ENCODE measurements at places on chromosomes 5 and 9.

- DNase-seq = no peak
Observed at GRCh38 chr5:25851301-25851700, 1187.1 kb downstream of the CDH9 start.

DNA sequence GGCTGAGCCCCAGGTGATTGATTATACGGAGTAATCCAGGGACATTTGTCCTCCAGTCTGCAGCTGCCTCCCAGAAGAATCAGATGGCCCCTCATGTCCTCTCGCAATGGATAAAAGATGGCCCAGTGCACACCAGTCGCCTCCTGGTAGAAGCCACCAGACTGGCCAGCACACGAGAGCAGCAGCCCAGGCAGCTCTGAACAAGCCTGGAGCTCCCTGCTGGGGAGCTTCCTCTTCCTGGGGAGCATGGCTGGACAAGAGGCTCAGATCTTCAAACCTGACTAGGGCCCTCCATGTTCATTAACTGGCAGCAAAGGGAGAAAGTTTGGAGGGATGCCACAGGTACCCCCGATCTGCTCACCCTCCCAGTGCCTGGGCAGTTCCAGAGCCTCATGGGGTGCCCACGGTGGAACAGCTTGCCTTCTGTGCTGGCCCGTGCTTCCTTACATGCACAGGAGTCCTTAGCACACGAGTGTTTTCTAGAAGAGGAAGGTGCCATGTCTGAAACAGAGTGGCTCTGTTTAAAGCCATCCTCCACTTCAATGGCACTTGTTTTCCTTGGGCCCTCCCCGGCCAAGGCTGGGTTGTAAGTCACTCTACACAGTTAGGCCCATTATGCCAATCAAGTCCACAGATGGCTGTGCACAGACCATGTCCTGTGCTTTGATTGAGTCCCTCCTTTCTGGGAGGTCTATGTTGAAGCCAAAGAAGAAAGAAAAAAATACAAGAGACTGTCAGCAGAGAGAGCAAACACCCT is 75.6 kb downstream of the PRRT1B start:
- DNase-seq = no peak

GRCh38 chr5:38259062-38259808 is 876 bp downstream of the EGFLAM start:
- no peak for DNase-seq

- DNase-seq = no peak
Observed at GRCh38 chr5:63055421-63055820, 476.8 kb downstream of the LRRC70 start.

GRCh38 chr5:73120222-73121118 is at the start of gene TMEM171:
Gene TMEM171, plus strand, starts transcription at chr5:73120575. Its CDS starts 2,799 bp downstream, at chr5:73123374.
- DNase-seq = no peak

GRCh38 chr5:16313761-16314160 is 134.2 kb upstream of the MARCHF11 start:
- DNase-seq = no peak

- DNase-seq = no peak
Observed at GRCh38 chr5:171363846-171364245, 23.8 kb upstream of the NPM1 start.

DNA sequence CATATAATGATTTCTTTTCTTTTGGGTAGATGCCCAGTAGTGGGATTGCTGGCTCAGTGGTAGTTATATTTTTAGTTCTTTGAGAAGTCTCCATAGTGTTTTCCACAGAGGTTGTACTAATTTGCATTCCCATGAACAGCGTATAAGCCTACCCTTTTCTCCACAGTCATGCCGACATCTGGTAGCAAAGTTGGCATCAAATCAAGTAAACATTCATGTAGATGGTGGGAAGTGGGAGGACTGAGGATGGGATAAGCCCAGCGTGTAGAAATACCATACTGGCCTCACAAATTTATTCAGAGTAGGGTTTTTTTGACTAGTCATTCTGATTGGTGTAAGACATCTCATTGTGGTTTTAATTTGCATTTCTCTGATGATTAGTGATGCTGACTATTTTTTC is 115.4 kb downstream of the EGFLAM start:
- no peak for DNase-seq

DNA sequence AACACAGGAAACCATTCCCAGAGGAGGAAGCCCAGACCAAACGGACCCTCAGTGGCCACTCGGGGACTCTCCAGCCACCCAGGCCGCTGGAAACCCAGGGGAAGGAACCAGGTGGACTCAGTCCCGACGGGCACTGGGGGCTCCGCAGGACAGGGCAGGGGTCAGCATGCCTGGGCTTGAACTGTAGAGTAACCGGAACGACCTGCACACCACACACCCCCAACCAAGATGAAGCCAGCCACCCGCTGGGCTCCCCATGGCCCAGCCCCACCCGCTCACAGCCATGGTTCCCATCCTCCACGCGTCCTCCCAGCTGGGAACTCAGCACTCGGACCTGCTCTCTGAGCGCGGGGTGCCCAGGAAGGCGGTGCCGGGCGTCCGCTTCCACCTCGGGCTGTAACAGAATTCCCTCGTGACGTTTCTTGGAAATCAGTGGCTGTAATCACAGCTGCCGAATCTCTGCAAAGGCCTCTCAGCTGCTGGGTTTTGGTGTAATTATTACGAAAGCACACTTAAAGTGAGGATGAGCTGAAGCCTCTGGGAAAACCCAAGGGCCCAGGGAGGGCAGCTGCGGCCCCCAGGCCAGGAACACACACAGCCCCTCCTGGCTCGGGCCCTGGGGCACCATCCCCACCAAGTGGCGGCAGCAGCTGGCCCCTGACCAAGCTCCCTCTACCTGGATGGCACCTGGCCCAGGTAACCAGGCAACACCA is 13.8 kb downstream of the NACC2 start:
- no peak for DNase-seq

- DNase-seq = no peak
Observed at GRCh38 chr5:169153405-169153804, 147.5 kb downstream of the SLIT3 start.

DNA sequence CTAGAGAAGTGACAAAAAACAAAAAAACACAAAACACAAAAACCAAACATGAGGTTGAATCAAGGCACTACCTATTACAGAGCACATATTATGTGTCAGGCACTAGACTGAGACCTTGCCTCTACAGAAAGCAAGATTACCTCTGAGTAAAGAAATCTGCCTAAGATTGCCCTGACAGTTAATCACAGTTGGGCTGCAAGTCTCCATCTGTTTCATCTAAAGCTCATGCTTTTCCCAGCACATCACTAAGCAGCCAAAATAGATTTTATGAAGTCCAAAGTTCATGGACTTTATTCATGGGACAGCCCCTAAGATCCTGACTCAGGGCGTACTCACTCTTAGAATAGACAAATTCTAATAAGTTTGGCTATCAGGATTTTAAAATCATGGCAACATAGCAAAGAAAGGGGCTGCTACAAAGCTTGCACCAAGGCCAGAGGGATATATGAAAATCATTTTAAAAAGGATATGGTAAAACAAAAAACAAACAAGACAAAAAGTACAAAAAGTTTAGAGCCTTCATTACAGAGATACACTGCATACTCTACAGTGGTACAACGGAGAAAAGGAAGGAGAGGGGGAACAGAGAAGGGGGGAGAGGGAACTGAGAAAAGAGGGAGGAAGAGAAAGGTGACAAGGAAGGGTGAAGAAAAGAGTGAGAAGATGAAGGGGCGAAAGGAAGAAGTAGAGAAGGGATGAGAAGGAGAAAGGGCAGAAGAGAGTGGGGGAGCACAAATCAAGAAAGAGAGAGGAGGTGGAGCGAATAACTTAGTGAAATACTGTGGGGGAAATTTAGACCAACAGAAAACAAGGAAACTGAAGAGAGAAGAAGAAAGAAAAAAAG is 58.2 kb downstream of the RICTOR start:
- no peak for DNase-seq

DNA sequence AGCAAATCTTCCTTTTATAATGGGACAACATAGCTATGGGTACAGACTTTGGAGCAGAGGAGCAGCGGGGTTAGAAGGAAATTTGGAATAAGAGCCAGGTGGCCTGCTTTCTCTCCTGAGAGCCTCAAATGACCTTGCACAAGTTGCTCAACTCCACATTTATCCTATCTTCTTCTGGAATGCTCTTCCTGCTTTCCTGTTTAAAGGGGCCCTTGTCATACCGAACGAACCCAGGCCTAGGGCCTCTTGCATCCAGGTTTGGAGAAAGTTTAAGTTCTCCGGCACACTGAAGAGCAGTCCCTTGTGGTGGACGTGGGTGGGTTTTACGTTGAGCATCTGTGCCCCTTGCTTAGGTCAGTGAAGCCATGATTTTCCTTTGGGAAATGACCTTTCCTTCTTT is 197.9 kb upstream of the NR3C1 start:
- no peak for DNase-seq

- DNase-seq = no peak
Observed at GRCh38 chr5:93421987-93422401, 159.0 kb downstream of the NR2F1-AS1 start.

DNA sequence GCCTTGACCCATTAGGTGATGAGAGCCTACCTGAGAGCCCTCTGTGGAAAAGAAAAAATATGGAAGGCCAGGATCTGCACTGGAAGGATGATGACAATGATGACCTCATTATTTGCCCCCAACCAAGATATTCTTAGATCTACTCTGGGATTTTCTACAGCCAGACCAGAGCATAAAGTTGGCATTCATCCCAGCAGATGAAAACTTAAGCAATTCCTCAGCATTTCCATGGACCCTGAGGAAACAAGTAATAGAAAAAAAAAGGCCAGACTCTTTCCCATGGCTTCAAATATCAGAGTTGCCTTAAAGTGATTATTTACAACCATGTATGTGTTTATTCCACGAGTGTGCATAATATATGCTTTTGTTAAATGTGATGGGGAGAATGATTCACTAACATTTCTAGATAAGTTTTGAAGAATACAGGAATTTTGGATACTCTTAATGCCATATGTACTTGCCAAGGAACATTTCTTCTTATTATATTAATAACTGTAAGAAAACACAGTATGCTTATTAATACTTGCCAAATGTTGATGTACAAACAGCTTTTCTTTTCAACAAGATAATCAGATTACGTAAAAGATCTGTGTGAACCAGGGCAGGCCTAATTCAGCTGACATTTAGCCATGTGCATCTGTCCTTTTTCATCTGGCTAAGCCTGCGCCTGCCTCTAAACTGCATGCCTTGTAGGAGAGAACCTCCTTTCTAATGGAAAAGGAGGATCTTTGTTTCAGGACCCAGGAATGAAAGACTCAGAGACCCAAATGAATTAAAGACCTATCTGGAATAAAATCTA is 94.8 kb downstream of the ARRDC3 start:
- DNase-seq = no peak

DNA sequence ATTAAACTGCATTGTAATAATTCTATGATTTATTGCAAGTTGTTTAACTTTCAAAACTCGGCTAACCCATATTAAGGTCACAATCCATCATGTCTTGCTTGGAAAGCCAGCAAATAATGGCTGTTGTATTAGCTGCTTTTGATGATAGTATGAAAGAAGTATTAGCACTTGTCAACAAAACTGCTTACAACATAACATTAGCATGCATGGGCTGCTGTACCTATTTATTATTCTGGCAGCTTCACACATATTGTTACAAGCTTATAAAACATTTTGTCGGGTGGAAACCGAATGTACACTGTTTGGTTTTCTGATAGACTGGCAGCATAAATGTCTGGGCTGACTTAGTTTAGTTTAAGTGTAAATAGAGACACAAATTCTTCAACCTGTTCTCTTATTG is 378.3 kb downstream of the KIAA0825 start:
- no peak for DNase-seq

DNA sequence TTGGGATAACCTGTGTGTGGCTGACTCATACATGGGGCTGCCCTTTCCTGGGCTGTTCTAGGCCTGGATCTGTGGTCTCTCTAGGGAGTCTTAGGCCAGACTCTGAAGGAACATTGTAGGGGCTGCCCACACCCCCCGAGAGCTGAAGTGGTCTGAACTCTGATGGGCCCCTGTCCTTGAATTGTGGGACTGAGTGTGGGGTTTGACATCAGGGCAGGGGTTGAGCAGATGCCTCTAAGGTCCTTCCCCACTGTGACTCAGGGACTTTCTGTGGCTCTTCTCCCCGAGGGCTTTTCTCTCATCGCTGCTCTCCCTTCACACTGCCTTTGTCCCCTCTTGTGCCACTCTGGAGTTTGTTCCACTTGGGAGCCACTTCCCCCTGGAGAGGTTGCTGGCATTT is 215.0 kb downstream of the MELK start:
- DNase-seq = no peak

DNA sequence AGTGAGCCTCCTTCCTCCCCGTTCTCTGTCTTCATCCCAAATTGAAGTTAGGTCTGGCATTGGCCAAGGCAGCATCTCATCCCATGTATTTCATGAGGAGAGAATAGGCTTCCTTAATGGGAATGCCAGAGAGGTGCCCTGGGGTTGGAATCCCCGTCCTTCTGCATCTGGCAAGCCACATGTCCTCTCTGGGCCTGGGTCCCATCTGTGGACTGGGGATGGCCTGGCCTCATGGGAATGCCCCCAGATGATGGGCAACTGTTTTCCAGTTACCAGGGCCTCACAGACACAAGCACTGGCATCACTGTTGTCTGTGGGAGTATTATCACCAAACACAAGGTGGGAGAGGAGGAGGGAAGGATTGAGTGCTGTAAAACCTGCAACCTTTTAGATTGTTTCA is 153.9 kb downstream of the FSTL4 start:
- no peak for DNase-seq

DNA sequence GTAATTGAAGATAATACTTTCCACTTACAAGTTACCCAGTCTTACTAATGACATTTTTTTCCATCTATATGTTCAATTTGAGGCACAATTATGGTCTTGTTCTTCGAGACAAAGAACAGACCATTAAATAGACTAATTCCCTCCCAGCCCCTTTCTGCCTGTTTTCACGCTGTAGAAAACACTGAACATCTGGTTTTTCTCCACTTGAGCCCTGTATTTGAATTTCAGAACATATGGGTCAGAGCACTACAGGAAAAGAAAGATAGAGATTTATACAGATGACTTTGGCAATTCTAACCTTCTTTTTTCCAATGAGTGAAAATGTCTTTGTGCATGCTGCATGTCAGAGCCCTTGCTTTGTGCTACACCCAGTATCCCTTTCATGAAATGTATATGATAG is 506.9 kb downstream of the LRRC70 start:
- DNase-seq = no peak

GRCh38 chr5:13994621-13995253 is 50.2 kb upstream of the DNAH5 start:
- DNase-seq = no peak

DNA sequence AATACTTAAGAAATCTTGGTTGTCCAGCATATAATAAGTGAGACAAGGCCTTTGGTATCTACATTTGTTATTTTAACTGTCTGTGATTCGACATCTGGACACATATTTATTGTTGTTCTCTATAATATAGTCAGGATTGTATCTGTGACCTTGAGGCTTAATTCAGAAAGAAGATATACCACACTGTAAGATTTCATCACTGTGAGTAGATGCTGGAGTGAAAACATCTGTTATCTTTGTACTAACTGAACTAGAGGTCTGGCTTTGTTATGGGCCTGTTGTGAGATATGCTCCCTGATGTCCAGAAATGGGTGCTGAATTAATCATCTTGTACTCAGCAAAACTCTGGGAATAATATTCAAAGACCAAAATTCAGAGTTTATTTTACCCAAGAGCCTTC is 148.5 kb downstream of the ISOC1 start:
- DNase-seq = no peak
